ENCODE measurements at places on chromosomes 3 and 15. TPM values are rescaled to one million over a fixed set of nuclear protein-coding genes. Genes with fewer than 3 reads are reported as not detected.
A peak's percentile ranks its signal among the peaks of the same experiment; 100 is the strongest.

DNA sequence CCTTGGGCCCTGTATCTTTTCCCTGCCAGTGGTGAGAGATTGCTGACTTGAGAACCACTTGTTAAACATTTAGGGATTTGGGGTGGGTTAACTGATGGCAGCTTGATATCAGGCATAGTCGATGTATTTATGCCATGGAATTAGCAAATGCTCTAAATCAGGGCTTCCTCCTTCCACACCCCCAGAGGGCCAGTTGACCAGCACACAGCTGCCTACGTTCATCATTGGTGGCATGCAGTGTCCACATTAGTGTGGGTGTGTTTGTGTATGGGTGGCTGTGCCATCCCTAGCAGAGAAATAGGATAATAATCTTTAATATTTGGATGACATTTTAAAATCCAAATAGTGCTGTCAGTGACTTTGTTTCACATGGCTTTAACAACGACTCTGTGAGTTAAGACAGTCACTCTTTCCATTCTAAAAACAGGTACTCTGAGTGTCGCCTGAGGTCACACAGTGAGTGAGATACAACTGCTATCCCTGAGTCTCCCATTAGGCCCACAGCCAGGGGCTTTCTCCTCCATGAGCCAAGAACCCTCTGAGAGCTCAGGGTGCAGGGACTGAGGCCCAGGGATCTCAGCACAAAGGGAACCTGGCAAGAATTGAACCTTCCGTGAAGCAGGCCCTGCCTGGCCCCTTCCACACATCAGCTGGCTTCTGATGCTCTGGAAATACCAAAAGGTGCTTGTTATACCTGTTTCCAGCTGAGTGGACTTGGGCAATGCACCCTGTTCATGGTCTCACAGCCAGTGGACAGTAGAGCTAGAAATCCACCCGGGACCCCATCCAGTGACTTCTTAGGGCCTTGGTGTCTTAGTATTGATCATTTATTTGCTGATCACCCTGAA lies 4.3 kb upstream of the LTF start:
- H3K4me3 ChIP-seq, result no peak overlapping the region
- no peak overlapping the region for H3K27ac ChIP-seq
- no peaks in the 10 kb centered on the region for H3K4me1 ChIP-seq
- H3K27me3 ChIP-seq, result no peaks in the 10 kb centered on the region
- DNase-seq, result peak; percentile 24
- H3K36me3 ChIP-seq, result no peaks in the 10 kb centered on the region

GRCh38 chr3:85030052-85030451 lies 71.3 kb downstream of the CADM2 start:
- no peaks in the 10 kb centered on the region for H3K27me3 ChIP-seq
- H3K36me3 ChIP-seq, result no peaks in the 10 kb centered on the region
- H3K4me1 ChIP-seq, result no peaks in the 10 kb centered on the region
- H3K4me3 ChIP-seq, result no peak overlapping the region

DNA sequence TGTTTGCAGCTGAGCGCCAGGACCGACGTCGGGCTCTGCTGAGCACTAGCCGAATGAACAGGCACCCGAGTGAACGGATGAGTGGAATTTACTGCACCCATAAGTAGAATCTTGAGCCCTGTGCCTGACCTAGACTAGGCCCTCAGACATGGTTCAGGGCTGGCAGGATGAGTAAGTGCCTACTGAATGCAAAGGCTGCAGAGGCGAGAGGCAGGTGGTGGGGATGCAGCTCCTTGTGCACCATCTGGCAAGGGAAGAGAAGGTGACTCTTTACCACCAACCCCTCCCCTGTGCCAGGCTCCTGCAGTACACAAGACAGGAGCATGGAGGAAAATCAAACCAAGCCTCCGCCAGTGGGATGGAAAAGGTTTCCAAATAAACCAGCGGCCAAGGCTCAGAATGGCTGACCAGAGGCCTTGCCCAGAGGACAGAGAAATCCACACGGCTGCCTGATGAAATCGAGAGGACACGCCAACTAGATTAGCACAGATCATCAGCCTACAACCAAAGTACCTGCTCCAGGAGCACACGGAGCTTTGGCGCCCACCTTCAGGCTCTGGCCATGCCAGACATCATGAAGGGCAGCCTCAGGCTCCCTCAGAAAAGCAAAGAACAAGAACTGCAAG lies 141.7 kb upstream of the IQSEC1 start:
- H3K27ac ChIP-seq, result no peak overlapping the region
- no peaks in the 10 kb centered on the region for H3K36me3 ChIP-seq
- H3K4me1 ChIP-seq, result no peaks in the 10 kb centered on the region
- H3K27me3 ChIP-seq, result no peaks in the 10 kb centered on the region

PPARG gene
- 23.5 TPM for total RNA-seq

LYZL4 gene
- total RNA-seq, result not detected

AGBL1 gene
- total RNA-seq, result not detected

GALNT15 gene
- total RNA-seq, result 222 TPM

Measured in ascending aorta (tissue), 2 donors.